ENCODE measurements at places on chromosomes 7 and 10. TPM values are rescaled to one million over a fixed set of nuclear protein-coding genes. Genes with fewer than 3 reads are reported as not detected.

The IL15RA gene
- total RNA-seq: 4.5 TPM

The COL13A1 gene
- 0.33 TPM for total RNA-seq

The SUN3 gene
- not detected for total RNA-seq

The HOXA9 gene
- total RNA-seq: 0.68 TPM

The CYP2C19 gene
- not detected for total RNA-seq

The AGBL3 gene
- total RNA-seq: 1.1 TPM

The IL2RA gene
- total RNA-seq: not detected

The ZNF783 gene
- 5.1 TPM for total RNA-seq

The GRID2IP gene
- not detected for total RNA-seq

All from A549 treated with RU486 at 1 μM for 4 hours (cell line).